CD4-positive, alpha-beta T cell treated with Interleukin-12 subunit alpha and Interleukin-12 subunit beta, for 1 hour (primary cell): ENCODE measurements at places on chromosomes 3 and 15.

- no peak for DNase-seq
These were observed 10.6 kb upstream of the ACAN start for GRCh38 chr15:88792342-88793282.

DNA sequence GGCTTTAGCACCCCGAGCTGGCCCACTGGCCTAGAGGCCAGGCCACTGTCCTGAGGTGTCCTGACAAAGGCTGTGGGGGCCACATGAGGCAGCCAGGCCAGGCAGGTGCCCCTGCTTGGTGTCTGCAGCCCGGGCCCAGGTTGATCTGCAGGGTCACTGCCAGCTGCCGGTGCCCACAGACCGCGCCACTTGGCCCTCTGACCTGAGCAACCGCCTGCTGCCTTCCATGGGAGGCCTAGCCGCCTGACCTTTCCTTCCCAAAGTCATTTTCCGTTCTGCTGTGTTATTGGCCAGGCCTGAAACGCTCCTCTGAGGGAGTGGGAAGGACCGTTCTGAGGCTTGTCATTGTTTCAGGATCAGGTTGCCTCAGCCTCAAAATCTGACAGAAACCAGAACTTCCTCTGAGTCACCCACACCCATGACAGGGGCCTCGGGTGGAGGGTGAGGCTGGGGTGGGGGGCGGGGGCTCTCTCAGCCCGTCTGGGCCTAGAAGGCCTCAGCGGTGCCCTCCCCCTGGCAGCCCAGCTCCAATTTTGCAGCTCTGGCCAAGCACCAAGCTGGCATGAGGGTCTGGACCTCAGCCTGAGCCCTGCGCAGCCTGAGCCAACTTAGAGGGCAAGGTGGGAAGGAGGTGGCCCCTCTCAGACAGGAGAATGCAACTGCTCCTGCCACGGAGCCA is 140.7 kb upstream of the MEF2A start:
- peak; percentile 41 for DNase-seq

DNA sequence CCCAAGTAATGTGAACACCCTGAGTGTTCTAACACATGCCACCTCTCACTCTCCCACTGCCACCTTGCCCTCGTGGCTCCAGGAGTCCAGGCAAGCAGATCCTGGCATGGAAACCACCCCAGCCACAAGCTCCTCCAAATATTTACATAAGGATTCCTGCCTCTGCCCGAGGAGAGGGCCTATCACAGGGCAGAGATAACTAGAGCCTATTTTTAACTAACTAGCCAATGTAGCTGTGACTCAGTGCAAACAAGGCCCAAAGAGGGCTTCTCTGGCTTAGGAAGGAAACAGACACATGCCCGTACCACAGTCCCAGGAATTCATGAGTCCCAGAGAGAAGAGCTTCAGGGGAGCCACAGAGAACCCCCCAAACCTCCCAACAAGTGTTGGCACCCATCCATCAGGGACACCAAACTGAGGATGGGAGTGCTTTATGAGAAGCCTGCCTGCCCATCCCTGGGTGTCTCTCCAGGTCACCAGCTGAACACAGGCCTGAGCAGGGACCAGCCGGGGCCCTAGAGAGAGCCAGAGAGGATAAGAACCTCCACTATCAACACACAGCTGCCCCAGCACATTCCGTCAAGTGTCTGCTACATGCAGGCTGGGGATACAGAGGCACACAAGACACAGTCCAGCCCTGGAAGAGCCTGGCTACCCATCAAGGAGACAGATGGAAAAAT is 9.2 kb downstream of the FYCO1 start:
- no peak for DNase-seq

DNA sequence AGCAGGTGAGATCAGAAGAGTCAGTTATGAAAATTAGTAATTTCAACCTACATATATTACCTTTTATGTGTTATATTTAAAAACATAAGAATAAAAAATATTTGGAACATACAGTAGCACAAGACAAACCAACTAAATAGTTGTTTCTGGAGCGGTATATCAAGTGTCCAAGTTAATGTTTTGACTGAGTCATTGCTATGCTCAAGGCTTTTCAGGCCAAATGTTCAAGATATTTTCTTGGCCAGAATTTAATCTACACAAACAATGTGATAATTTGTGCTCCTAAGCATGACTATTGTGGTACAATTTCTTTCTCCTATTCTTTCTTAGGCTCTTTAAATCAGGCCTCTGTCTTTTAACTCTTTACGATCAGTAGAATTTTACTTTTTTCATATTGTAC is 412.4 kb downstream of the RAP2B start:
- DNase-seq, result no peak

DNA sequence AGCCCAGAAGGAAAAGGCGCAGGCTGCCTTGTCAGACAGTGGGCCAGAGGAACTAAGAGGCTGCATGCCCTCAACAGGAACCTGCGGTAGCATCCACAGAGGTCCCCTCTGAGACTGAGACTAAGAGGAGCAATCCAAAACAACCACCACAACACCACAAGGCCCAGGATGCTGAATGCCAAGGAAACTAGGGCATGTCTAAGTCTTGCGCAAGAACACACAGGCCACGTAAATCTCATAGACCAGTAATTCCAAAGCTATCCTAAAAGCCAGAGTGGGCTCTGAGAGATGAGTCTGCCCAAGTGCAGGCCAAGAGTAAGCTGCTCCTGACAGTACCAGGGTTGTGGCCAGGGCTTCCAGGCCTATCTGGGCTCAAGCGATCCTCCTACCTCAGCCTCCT is 12.9 kb downstream of the MON1A start:
- no peak for DNase-seq

GRCh38 chr3:98291332-98291957 is 9.1 kb downstream of the OR5H2 start:
- DNase-seq, result no peak

DNA sequence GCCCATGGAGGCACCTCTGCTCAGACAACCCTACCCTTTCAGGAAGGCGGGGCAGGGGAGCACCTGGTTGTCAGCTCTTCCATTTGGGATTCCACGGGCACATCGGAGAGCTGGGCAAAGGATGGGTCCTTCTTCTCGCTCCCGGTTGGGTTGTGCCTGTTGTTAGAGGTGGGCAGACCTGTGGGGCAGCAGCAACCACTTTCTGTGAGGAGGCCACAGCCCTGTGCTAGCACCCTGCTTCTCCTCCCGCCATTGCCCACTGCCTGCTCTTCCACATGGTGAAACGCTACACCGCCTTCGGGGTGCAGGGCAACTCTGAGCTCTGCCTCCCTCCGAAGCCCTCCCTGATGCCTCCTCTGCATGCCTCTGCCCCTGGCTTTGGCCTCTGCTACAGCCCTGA is 7.0 kb upstream of the HHATL start:
- no peak for DNase-seq

GRCh38 chr3:170418422-170419398 is at the start of gene CLDN11:
CLDN11 (plus strand) TSS chr3:170418868; CDS start chr3:170419067, 199 bp downstream.
- DNase-seq, result no peak

DNA sequence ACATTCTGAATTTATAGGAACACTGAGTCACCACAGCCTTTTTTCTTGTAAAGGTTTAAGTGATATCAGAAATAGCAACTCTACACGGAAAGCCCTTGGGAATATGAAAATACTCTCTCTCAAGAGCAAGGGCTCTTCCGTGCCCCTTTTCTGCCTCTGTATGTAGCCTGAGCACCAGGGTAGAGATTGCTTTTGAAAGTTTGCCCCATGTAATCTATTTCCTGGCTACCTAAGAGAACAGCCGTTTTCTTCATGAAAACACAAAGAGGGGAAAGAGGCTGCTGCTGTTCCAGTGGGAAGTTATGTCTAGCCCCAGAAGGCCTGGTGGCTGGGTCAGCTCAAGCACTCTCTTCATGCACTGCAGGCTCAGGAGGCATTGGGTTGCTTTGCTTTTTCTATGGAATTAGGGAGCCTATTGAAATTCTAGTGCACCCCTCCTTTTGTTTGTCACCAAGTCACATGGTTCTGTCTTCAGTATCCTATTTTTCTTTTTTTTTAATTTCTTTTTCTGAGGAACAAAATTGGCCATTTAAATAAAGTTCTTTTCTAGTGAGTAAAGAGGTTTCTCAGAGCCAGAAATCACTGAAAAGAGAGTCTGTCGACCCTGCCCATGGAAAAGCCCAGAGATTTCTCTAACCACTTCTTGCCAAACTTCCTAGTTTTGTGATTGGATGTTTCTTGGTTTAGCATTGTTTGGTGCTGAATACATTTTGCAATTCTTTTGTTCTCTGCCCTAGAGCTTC is 39.5 kb downstream of the TIGIT start:
- no peak for DNase-seq

- peak; percentile 6 for DNase-seq
These were observed 585 bp downstream of the KIF23 start for GRCh38 chr15:69414701-69415167.

DNA sequence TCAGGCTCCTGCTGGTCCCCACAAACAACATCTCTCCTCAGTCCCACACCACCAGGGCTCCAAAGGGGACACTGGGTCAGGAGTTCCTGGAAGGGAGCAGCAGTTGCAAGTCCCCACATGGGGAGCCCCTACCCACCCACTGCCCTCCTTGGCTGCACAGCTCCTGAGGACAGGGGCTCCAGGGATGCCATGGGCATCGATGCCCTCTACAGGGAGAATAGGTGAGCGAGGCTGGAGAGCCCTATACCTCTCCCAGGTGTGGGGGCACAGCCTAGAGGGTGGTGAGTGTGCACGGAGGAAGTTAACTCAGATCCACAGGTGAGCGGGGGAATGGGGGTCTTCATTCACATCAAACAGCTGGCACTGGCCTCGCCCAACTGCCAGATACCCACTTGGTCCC is 141.2 kb upstream of the LINGO1 start:
- no peak for DNase-seq

- DNase-seq, result no peak
These were observed 130.5 kb upstream of the NR2E3 start for GRCh38 chr15:71679793-71680353.

- DNase-seq, result no peak
These were observed 170.3 kb upstream of the MCTP2 start for GRCh38 chr15:94061041-94061440.

DNA sequence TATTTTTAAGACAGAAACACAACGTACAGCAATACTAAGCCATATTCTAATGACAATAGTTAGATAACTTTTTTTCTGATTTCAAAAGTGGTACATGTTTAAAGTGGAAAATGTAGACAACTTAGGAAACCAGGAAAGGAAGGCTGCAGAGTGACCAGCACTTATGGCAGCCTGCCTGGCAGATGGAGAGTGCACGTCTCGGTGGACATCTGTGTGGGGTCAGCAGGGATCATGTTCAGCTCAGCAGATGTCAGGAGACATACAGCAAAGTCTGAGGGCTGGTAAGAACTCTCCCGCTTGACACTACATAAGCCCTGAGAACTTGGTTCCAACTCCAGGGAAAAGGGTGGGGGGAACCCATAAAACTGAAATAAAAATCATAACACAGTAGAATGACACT is 128.6 kb upstream of the ADPGK start:
- DNase-seq, result no peak

DNA sequence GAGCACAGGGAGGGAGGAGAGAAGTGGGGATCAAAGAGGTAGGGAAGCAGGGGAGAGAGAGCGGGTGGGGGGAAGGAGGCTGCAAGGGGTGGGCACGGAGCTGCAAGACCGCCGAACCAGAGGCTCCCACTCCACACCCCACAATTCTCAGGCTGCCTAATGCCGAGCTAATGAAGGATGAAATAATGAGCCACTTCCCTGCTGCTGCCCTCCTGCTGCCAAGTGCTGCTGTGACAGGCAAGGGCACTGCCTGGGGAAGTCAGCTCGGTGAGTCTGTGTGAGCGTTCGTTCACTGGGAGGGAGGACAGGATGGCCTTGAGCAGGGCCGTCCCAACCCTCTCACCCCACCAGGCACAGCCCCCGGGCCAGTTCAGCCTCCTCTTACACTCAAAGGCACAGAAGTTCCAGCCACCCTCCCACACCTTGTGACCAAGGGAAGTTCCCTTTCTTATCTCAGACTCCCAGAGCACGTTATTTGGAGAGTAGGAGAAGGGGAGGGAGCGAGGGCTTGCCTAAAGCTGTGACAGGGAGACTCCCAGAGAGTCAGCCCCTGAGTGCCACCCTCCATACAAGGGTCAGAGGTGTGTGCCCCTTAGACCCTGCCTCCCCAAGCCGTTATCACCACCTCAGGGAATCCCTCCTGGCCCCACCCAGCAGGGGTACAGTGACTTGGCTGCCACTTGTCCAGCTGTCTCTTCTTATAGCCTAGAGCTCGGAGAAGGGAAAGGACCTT is 12.4 kb downstream of the GLYCTK start:
- no peak for DNase-seq

DNA sequence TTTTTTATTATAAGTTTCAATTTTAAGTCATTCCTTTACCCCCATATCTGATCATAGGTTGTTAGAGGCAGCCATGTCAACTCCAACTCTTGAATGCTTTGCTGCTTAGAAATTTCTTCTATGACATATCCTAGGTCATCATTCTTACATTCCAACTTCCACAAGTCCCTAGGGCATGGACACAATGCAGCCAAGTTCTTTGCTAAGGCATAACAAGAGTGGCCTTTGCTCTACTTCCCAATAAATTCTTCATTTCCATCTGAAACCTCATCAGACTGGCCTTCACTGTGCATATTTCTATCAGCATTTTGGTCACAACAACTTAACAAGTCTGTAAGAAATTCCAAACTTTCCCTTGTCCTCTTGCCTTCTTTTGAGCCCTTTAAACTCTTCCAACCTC is 28.5 kb downstream of the TRIM42 start:
- no peak for DNase-seq

DNA sequence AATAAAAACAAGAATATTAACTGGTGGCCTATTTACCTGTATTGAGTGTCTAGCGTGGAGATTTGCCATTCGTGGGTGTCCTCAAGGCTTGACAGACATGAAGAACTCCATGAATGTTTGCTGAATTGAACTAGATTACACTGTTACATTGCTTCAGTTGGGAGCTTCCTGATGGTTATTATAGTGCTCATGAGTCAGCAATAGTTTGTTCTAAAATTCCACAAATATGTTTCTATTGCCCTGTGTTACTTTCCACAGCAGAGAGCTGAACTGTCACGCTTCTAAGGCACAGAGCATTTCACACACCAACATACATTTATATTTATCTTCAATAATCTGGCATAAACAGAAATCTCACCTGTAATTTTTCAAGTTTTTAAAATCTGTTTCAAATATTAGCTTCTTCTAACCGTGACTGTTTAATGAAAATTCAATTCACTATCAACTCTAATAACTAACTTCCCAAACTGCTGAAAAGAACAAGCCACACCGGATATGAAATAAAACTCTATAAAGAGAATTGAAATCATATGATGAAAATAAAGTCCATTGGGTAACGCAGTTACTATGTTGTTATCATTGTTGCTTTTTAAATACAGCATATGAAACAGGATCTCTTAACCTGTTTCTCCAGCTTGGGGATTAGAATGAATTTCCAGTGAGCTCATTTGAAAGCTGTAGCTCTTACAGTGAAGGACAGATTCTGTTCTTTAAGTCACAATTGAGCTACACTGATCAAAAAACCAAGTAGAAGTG is 61.2 kb upstream of the MCF2L2 start:
- no peak for DNase-seq

- peak; percentile 57 for DNase-seq
These were observed 52.9 kb downstream of the RYK start for GRCh38 chr3:134197681-134198261.

DNA sequence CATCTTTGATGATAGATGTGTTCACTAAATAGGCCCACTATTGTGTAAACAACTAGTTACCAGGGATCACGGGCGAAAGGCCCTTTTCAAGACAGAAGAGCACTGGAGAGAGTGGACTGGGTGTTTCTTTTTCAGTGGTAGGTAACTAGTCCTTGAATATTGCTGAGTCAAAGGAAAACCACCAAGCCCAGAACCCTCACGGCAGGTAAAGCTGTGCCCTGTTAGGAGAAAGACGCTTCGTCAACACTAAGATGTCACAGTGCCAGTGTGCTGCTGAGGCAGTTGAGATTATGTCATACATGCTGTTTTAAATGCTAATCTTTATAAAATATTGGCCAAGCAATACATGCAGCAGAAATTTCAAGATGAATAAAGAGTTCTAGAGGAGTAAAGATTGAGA is 578.6 kb downstream of the PYDC2 start:
- no peak for DNase-seq
